Caco-2 (cell line): ENCODE measurements at places on chromosomes 5 and 9. TPM values are rescaled to one million over a fixed set of nuclear protein-coding genes. Genes with fewer than 3 reads are reported as not detected.

- DNase-seq, result no peak
These were observed 181.7 kb upstream of the S1PR3 start for GRCh38 chr9:88809355-88810161.

- no peak for DNase-seq
These were observed 2.9 kb upstream of the SCAI start for GRCh38 chr9:125146247-125146646.

DNA sequence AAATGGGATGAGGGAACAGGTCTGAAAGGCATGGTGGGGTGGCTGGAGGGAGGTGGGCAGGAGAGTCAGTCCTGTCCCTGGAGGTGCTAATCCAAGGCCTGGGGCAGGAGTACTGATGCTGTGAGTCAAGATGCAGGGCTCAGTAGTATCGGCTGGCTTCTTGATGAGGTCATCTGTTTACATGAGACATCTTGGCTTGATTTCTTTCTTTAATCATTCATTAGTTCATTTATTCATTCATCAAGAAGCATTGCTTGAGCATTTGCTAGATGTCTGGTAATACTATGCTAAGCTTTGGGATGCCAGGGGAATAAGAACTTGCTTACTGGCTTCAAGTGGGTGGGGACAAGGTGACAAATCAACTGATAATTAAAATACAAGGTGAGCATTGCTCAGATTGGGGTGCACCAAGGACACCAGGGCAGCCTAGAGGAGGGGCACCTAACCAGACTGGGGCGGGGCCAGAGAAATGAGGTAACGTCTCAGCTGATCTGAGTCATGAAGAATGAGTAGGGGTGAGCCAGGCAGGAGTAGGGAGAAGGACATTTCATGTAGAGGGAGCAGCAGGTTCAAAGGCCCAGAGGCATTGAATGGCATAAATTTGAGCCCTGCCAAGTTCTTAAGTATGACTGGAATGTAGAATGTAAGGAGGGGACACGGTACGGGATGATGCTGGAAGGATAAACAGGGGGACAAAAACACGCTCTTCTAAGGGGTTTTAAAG lies 88.8 kb downstream of the EGFLAM start:
- no peak for DNase-seq

Gene LCN1
- total RNA-seq, result not detected in 2 replicates

DNA sequence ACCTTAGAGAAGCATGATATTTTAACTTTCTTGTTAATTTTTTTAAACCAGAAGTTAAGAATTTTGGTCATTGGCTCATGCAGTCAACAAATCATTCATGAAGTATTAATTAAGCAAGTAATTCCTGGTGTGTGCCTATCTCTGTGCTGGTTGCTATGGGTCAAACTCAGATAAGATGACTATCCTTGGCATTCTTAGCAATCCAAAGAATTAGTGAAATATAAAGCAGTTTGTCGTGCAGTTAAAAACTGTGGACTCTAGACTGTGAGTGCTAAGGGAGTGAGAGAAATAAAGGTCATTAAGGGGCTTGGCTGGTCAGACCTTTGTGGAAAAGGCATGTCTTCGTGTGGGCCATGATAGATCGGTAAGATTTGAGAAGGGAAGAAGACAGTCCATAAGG lies 4.8 kb downstream of the CYFIP2 start:
- DNase-seq, result no peak

GRCh38 chr5:59685793-59686192 lies 207.7 kb downstream of the PDE4D start:
- DNase-seq, result no peak

GRCh38 chr5:159877894-159878448 lies 38.3 kb upstream of the ADRA1B start:
- DNase-seq, result no peak

Gene NPR3
- 0.11 and 0.23 TPM in 2 replicates for total RNA-seq

- DNase-seq, result no peak
These were observed 109.6 kb upstream of the ACTBL2 start for GRCh38 chr5:57592236-57592635.

Gene FBXO4
- total RNA-seq, result 8.1 and 9.7 TPM in 2 replicates

Gene GFRA3
- 2.4 and 2.7 TPM in 2 replicates for total RNA-seq

DNA sequence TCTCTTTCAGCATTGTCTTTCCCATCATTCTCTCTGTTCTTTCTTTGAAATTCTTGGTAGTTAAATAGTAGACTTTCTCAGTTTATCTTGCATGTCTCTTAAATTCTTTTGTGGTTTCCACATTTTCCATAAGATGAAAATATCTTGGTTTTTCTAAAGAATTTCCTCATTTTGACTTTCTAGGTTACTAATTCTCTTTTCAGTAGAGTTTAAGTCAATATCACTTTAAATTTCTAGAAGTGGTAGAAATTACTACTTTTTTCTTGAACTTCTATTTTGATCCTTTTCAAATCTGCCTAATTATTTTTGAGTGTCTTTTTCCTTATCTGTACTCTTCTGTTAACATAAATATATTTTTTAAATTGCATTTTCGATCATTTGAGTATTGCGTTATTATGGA lies 23.6 kb upstream of the LRRTM2 start:
- no peak for DNase-seq

- no peak for DNase-seq
These were observed 1.9 kb upstream of the CDKN2B start for GRCh38 chr9:22010866-22011625.

DNA sequence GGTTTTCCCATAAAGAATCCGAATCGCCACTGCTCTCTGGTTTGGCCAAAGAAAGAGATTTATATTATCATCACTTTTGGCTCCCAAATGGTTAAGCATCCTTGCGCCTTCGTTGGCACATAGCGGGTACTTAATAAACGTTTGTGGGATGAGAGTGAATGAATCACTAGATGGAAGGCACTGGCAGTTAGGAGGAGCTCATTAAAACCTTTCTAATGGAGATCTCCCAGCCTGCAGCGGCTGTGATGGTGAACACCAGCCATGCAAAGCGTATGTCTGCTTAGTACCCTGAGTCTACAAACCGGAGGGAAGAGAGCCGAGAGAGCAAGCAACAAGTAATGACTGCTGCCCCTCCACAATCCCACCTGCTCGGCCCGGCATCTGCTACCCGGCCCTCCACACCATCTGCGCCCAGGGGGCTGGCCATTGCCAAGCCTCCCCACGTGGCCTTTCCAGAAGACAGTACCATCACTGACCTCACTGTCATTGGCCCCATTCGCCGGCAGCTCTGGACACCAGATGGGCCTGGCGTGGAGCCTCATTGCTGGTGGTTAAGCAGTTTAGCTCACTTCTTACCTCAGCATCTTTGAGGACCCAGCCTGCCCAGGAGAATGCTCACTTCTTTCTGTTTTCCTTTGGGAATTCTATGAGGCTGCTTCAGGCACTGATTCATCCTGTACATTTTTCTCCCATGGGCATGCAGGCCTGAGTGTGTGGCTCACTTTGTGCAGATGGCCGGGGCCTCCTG lies 39.3 kb upstream of the ANKRD33B start:
- no peak for DNase-seq

GRCh38 chr5:118193194-118193905 lies 795.0 kb downstream of the DTWD2 start:
- DNase-seq, result no peak

Gene GABRA1
- not detected in 2 replicates for total RNA-seq

DNA sequence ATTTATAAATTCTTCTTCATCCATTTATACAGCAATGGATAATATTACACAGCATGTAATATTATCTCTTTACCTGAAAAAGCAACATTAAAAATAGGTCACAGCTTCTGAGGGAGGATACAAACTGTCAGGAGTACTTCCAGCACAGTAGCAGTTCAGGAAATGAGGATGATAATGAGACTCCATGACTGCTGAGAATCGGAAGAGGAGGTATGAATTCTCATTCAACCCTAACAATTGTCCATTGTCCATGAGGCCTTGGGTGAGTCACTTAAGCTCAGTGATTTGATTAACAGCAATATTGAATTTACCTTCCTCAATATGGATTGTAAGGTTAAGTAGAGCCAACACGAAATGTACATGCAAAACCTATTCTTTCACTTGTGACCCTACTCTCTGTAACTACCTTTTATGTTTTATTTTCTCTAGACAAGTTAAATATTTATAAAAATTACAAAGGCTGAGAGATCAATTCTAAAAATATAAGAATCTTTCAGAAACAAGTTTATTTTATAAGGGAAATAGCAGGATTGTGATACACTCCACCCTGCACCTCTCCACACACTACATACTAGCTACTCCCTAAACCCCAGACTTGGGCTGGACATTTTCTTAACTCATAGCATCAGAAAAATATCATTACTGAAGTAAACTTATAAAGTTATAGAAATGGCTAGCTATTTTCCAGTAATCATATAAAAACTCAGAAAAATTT lies 159.1 kb upstream of the ACOT12 start:
- DNase-seq, result no peak

GRCh38 chr5:69494452-69494851 lies 1.9 kb downstream of the OCLN start:
- no peak for DNase-seq

GRCh38 chr9:126830827-126831226 lies 26.0 kb downstream of the ZBTB43 start:
- DNase-seq, result no peak

- DNase-seq, result no peak
These were observed 566 bp upstream of the CEP78 start for GRCh38 chr9:78235256-78235761.

Gene SPAG8
- 0.19 and 0.29 TPM in 2 replicates for total RNA-seq

GRCh38 chr9:128689820-128690683 lies 1.0 kb downstream of the SET start:
- DNase-seq, result peak; percentile 39

DNA sequence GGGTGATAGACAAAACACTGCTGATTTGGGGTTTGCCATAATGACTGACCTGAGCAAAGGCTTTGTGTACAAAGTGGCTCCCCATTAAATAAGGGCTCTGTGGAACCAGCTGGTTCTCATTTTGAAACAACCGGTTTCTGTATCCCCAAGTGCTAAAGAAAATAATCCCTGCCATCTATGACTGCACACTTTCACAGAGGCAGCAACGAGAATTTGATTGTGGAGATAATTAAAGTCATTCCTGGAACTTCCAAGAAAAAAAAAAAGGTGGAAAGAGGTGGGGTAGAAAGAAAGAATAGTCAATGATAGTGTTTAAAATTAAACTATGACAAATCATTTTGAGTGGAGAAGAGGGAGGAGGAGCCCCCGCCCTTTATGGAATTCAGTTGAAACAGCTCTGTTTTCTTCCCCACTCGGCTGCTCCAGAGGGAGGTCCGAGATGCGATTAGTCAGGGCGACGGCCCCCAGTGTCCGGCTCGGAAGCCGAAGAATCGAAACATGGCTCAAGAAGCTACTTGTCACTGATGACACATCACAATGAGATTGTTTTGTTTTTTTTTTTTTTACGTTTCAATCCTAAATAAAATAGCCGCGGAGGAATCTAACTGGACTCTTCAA lies 38.4 kb downstream of the EBF1 start:
- no peak for DNase-seq

- no peak for DNase-seq
These were observed 20.4 kb upstream of the PRUNE2 start for GRCh38 chr9:76926324-76926741.

Gene EQTN
- total RNA-seq, result not detected in 2 replicates

Gene RAB24
- 29.9 and 31.7 TPM in 2 replicates for total RNA-seq

DNA sequence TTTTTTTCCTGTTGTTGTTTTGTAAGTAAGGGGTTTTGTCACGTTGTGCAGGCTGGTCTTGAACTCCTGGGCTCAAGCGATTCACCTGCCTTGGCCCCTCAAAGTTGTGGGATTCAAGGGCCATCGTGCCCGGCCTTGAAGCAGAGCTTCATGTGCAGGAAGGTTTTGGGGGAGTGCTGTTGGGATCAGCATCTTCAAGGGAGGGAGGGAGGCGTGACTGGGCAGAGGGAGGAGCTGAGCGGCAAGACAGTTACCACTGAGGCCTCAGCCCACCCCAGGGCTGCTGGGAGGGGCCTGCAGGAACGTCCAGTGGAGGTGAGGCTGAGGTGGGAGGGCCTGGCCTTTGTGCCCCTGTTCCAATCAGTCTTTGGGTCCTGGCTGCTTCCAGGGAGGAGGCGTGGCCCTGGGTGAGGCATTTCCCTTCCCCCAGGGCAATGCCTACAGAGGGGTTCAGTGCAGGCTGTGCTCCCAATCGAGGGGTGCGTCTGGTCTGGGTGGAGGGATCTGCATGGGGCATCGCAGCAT lies 21.4 kb downstream of the OR2V1 start:
- DNase-seq, result no peak

- no peak for DNase-seq
These were observed 33.5 kb downstream of the HAPLN1 start for GRCh38 chr5:83687124-83687619.

DNA sequence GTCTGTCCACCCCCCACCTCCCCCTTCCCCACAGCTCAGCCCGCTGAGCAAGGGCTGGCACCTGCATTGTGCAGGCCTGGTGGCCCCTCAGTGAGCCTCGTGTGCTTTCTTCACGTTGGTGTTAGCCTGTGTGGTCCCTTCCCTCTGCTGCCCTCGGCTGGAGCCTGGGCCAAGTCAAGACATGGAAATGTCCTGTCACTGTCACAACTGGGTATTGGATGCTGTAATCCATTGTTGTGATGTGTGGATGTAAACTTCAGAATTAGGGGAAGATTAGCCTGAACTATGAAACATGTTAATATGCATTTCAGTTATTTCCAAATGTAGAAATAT lies 103.9 kb downstream of the TRIO start:
- DNase-seq, result no peak

Gene SHISAL2B
- not detected in 2 replicates for total RNA-seq

DNA sequence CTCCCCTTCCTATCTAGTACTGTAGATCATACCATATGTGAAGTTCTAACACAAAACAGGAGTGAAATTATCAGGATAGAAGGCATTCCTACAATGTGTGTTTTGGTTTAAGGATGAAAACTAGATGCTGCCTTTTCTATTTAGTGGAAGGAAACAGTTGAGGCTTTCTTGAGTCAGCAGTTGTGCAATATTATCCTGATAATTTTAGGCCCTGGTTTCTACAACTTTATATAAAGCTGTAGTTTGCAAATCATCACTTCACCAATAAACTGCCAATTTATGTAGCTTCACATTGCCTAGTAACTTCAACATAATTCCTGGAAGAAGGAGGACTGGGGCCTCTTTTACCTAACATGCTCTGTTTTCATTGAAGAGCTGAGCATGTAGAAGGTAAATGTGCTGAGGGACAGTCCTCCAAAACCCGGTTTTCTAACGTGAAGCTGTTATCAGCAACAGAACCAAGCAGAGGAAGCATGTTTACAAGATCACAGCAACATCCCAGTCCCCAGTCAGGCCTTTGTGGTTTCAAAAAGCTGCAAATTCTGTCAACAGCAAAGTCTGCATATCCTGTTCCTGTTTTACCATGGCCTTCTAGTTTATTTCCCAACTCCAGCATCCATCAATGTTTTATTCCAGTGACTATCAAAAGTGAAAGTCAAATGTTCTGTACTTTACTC lies 513.4 kb upstream of the MEF2C start:
- DNase-seq, result no peak

DNA sequence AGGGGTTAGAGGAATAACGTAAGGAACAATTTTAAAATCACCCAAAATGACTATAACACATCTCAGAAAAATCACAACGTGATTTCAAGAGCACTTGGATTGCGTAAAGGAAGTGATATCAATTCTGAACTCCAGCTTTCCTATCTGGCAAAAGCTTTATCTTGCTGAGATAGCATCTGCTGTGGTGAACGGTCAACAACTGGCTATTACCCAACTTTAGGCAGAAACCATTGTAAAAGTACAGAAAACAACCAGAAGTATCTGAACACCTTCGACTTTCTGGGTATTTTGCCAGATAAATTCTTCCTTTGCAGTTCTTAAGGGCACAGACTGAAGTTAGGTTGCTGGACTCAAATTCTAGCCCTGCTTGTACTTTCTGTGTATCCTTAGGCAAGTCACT lies 9.2 kb downstream of the ABLIM3 start:
- no peak for DNase-seq

- DNase-seq, result peak; percentile 56
These were observed 10.6 kb upstream of the QSOX2 start for GRCh38 chr9:136255896-136256890.
